Breast epithelium (tissue), 4 donors: ENCODE measurements at places on chromosomes 12 and 14. TPM values are rescaled to one million over a fixed set of nuclear protein-coding genes. Genes with fewer than 3 reads are reported as not detected.

DNA sequence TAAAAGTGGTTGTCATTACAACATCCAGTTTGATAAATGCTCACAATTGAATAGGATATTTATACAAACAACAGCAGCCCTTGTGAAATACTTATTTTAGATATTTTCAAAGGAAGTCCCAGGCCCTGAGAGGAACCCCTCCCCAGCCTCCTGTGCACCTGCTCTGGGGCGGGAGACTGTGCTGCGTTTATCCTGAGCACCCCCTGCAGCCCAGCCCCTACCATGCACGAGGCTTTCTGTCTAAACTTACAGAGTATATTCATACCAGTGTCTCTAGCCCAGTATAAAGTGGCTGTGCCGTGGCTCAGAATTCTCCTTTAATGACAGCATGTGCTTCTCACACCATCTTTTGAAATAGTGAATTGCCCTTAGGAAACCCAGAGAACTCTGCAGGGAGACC is 1084.3 kb downstream of the TMEM121 start:
- H3K4me1 ChIP-seq = no peaks in the 10 kb centered on the region
- H3K36me3 ChIP-seq = no peaks in the 10 kb centered on the region
- H3K4me3 ChIP-seq = no peak overlapping the region
- no peak overlapping the region for H3K27ac ChIP-seq

- no peaks in the 10 kb centered on the region for H3K36me3 ChIP-seq
- H3K4me3 ChIP-seq = no peak overlapping the region
- no peaks in the 10 kb centered on the region for H3K4me1 ChIP-seq
- no peaks in the 10 kb centered on the region for H3K27me3 ChIP-seq
Measured at GRCh38 chr12:91274916-91275315, 92.3 kb upstream of the DCN start.

DNA sequence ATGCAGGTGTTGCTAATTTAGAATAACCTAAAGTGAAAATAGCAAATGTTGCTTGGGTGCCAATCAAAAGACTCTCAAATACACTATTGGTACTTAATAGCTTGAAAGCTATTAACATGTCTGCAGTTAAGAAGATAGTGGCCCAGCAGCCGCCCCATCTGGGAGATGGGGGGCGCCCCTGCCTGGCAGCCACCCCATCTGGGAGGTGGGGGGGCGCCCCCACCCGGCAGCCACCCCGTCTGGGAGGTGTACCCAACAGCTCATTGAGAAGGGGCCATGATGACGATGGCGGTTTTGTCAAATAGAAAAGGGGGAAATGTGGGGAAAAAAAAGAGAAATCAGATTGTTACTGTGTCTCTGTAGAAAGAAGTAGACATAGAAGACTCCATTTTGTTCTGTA is 923.1 kb upstream of the MDGA2 start:
- no peaks in the 10 kb centered on the region for H3K4me1 ChIP-seq
- no peak overlapping the region for H3K4me3 ChIP-seq
- H3K36me3 ChIP-seq = no peaks in the 10 kb centered on the region
- DNase-seq = no peak
- H3K27me3 ChIP-seq = no peaks in the 10 kb centered on the region

KLRF2 gene
- total RNA-seq = not detected
